ENCODE measurements at places on chromosomes 6 and 20.
A peak's percentile ranks its signal among the peaks of the same experiment; 100 is the strongest.

- DNase-seq = no peak
Measured at GRCh38 chr20:1479831-1480595, 11.2 kb downstream of the SIRPB2 start.

- no peak for DNase-seq
Measured at GRCh38 chr6:117384659-117385058, 41.1 kb downstream of the ROS1 start.

DNA sequence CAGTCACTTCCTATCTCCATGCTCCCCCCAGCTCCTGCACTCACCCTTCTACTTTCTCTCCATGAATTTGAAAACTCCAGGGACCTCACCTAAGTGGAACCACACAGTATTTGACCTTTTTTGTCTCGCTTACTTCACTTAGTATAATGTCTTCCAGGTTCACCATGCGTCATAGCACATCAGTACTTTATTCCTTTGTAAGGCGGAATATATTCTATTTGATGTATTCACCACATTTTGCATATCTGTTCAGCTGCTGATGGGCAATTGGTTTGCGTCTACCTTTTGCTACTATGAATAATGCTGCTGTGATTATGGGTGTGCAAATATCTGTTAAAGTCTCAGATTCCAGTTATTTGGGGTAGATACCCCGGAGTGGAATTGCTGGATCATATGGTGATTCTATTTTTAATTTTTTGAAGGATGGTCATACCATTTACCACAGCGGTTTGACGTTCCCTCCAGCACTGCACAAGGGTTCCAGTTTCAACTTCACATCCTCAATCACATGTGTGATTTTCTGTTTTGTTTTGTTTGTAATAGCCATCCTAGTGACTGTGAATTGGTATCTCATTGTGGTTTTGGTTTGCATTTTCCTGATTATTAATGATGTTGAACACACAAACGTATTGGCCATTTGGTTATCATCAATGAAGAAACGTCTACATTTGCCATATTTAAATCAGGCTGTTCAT is 20.3 kb upstream of the SYNDIG1 start:
- no peak for DNase-seq

DNA sequence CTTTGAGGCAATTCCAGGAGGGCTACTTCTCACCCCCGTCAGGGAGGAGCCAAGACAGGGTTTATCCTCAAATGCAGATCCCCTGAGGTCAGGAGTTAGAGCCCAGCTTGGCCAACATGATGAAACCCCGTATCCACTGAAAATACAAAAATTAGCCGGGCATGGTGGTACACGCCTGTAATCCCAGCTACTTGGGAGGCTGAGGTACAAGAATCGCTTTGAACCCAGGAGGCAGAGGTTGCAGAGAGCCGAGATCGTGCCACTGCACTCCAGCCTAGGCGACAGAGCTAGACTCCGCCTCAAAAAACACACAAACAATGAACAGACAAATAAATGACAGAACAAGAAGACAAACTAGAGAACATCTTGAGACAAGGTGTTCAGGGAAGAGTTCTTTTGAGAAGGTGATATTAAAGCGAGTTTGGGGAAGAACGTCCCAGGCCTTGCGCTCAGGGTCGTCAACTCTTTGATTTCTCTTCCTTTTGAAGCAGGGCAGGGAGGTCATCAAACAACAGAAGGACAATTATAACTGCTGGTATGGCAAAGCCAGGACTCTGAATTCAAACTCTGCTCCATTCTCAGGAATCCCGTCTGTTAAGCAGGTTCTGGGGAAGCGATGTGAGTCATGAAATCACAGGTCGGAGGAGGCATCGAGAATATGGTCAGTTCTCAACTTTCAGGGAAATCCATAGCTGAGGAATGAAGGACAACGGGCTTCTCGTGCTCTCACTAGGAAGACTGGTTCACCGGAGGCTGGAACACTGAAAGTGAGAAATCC is 1.4 kb upstream of the RALY start:
- DNase-seq = peak; percentile 30

GRCh38 chr6:143803769-143804568 is 39.2 kb upstream of the LTV1 start:
- DNase-seq = no peak

GRCh38 chr6:85470023-85470410 is 20.1 kb downstream of the NT5E start:
- no peak for DNase-seq

GRCh38 chr6:21371676-21372171 is 221.8 kb upstream of the SOX4 start:
- DNase-seq = peak; percentile 80

DNA sequence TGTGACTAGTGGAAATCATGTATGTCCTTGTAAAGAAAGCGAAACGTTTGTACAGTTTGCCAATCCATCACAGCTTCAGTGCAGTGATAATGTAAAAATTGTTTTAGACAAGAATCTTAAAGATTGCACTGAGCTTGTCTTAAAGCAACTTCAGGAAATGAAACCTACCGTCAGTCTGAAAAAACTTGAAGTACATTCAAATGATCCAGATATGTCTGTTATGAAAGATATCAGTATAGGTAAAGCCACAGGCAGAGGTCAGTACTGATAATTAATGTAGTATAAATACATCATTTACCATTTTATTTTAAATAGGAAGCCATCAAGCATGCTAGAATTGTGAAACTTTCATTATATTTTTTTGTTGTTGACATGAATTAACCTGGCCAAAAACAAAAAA is 60.9 kb upstream of the SMIM8 start:
- no peak for DNase-seq

DNA sequence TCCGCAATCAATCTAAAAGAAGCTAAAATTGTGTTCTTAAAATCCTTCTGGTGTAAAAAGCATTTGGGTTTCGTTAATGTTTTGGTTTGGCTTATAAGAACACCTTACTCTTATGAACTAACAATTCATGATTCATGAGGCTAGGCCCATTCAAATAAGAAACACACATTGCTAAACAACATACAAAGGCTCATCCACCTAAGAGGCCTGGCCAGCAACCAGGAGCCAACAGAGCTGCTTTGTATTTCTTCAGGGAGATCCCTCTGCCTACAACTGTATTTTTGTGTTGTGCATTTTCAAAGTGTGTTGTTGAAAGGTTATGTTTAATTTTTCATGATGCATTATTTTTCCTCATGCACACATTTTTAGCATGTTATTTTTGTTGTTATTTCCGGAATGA is 98.6 kb downstream of the PTPRK start:
- DNase-seq = no peak

GRCh38 chr6:136523196-136523595 is 27.0 kb downstream of the MAP7 start:
- DNase-seq = no peak

- DNase-seq = peak; percentile 30
Measured at GRCh38 chr6:129402244-129402643, 307.7 kb downstream of the ARHGAP18 start.

- DNase-seq = no peak
Measured at GRCh38 chr6:150672800-150673199, 73.1 kb downstream of the PLEKHG1 start.

DNA sequence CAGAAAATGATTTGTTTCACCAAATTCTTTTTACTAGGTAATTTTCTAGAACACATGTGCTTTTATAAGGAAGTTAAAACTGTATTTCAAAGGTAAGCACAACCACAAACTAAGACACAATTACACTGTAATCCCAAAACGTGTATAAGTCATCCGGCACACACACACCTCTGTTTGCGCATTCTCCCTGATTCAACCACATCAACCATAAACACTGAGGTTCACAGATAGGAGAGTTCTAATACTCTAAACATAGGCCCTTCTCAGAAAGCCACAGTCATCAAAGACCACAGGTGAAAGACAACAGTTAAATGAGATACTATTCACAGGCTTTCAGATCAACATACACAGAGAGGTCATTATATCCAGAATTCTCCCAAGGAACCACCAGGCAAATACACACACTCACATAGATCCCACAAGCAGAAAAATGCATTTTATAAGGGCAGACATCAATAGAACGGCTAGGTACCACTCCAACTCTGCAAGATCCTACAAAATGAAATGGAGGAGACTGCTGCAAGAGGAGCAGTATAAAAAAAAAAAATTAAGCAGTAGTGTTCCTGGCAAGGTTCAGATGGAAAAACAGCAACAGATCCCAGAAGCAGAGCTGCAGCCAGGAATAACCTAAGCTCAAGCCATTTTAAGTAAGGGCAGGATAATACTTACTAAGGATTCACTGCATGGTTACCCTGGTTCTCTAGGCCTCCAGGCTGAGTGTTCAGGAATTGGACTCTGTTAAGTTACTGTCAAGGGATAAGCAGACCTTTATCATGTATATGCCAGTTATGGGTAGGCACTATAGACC is 6.6 kb upstream of the FBXO9 start:
- DNase-seq = no peak

DNA sequence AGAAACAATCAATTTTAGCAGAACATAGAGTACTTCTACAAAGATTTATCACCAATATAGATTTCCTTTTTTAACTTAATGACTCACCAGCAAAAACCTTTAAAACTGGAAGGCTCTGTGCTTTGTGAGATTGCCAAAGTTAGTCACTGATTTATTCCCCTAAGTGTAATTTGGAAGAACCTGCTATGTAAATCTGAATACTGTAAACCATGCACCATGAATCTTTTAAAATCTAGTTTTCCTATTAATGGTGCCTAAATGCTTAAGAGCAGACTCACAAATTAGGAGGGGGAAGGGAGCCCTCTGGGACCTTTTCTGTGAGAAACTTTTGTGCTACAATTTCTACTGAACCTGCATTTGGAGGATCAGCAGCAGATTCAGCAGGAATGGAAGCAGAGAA is 57.8 kb upstream of the PNRC1 start:
- peak; percentile 60 for DNase-seq

DNA sequence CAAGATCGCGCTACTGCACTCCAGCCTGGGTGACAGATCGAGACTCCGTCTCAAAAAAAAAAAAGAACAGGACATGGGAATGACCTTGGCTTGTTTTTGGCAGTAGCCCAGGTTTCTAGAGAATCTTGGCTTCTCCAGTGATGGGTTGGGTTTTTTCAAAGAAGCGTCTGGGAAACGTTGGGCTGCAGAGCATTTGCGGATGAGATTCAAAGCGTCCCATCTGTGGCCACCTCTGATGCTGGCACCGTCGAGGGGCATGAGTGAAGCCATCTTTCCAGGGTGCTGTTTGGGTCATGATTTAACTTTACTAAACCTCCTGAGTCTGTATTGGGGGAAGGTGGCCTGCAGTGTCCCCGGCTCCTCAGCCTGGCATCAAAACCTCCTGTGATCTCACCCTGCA is 43.2 kb upstream of the SRF start:
- peak; percentile 61 for DNase-seq

GRCh38 chr6:64589961-64590360 is 954.4 kb downstream of the PHF3 start:
- DNase-seq = no peak

DNA sequence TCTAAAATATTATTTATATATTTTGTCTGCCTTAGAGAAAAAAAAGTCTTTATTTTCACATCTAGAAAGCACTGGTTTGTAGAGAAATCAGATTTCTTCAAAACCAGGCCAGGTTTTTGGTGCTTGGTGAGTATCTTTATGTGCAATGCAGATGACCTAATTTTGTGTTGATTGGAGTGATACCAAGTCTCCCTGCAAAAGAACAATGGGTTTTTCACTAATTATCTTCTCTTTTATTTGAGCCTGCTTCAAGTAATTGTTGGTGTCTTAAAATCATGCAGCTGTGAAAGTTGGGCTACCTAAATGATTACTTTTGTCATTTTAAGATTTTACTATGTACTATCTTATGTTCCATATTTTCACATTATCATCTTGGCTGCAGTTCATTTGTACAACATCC is 874.7 kb downstream of the TFAP2A start:
- no peak for DNase-seq

DNA sequence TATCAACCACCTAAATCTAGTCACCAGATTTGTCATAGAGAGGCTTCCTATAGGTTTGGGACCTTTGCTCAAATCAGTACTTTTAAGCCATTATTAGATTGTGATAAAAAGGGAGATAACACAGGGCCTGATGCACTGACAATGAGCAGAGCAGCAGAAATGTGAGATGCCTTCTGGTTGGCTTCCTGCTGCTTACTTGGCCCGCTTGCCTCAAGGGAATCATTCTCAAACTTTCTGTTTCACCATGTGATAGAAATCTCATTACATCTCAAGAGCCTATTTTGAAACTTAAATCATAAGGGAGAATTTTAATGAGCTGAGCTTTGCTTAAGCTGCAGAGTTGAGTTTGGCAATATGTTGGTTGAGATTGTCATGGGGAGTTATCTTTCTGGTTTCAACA is 606.0 kb downstream of the DHX35 start:
- no peak for DNase-seq

GRCh38 chr6:85422996-85423395 is 26.9 kb upstream of the NT5E start:
- DNase-seq = no peak

- DNase-seq = no peak
Measured at GRCh38 chr6:14709066-14709670, 536.7 kb upstream of the JARID2 start.

GRCh38 chr6:79072640-79073181 is 5.3 kb downstream of the PHIP start:
- DNase-seq = no peak

GRCh38 chr6:53282741-53283140 is 66.0 kb downstream of the ELOVL5 start:
- DNase-seq = peak; percentile 57

DNA sequence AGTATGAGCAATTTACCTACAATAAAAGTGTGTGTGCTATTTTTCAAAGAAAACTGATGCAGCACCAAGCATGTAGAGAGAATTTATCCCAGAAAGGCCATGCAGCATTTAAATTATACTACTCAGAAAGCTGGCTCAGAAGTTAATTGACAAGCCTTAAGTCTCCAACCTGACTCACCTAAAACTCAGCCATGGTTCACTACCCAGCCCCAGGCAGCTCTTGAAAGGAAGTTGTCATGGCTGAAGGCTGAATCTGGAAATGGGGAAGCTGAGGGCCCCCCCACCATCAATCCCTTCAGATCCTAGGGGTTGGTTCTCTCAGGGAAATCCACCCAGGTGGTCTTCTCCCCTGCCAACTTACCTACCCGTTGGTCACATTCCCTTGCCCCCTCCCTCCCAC is 19.7 kb downstream of the PPIL6 start:
- DNase-seq = no peak

GRCh38 chr20:4043796-4044195 is 28.4 kb upstream of the RNF24 start:
- no peak for DNase-seq

DNA sequence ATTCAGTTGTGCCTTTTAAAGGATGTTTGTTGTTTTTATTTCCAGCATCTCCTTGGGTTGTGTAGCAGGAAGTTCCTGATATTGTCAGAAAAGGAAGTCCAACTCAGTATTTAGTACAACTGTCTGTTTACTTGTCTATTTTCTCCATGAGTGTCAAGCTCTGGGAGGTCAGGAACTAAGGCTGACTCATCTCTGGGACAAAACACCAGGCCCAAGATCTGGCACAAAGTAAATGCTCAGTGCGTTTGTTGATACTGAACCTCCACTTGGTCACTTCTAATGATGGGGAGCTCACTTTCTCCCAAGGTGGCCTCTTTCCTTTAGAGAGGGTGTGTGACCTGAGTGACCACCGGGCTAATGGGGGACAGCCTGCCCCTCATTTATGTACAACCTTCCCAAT is 12.6 kb upstream of the PIGU start:
- peak; percentile 43 for DNase-seq

- no peak for DNase-seq
Measured at GRCh38 chr6:136188486-136188885, 61.6 kb downstream of the MTFR2 start.

- DNase-seq = peak; percentile 23
Measured at GRCh38 chr6:142728364-142728763, 216.6 kb downstream of the HIVEP2 start.

Measured in fibroblast of villous mesenchyme (primary cell).